ENCODE measurements at places on chromosomes 4 and X.

- DNase-seq: no peak
Measured at GRCh38 chrX:87064502-87064901, 453.1 kb upstream of the KLHL4 start.

- peak; percentile 48 for DNase-seq
Measured at GRCh38 chr4:108690738-108691137, 40.3 kb downstream of the OSTC start.

GRCh38 chrX:10484683-10485247, 135.6 kb downstream of the MID1 start:
- peak; percentile 34 for DNase-seq

DNA sequence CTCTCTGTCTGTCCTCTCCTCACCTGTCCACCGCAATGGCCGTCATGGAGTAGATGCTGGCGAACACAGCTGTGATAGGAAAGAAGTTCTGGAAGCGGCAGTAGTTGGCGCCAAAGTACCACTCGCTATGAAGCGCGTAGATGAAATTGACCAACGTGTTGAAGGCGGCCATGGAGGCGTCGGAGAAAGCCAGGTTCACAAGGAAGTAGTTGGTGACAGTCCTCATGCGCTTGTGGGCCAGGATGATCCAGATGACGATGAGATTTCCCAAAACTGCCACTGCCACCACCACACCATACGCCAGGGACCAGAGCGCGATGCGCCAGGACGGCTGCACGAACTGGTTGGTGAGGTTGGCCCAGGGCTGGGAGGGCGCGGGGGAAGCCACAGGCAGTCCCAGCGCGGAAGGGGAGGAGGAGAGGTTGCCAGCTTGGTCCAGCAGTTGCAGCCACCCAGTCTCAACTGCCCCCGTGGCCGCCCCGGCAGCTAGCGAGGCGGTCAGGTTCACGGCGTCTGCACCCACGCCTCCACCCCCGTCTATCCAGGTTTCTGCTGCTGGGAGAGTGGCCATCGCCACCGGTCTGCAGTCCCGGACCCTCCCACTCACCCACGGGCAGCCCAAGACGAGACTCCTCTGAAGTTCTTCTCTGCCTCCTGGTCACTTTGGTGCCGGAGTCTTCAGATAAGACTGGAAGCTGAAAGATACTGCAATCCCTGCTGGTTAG, 518 bp downstream of the TACR3 start:
- DNase-seq: no peak

GRCh38 chr4:117941611-117942010, 92.7 kb upstream of the NDST3 start:
- DNase-seq: no peak

- DNase-seq: no peak
Measured at GRCh38 chr4:121150486-121150885, 13.6 kb downstream of the TNIP3 start.

DNA sequence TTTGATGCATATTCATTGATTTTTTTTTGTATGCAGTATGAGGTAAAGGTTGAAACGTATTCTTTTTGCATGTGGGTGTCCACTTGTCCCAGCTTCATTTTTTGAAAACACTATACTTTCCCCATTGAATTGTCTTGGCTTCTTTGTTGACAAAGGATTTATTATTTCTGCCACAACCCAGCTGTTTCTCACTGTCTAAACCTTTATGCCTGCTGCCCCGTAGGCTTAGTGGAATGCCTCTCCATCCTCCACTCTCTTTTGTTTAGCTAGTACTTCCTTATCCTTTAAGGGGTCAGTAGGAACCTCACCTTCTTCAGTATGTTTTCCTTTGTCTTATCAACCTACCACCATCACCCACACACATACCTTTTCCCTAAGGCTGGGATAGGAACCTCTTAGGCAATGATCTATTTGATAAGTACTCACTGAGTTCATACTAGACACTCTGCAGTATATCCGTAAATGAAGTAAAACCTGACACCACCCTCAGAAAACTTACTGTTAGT, 8.5 kb downstream of the FMR1 start:
- no peak for DNase-seq

DNA sequence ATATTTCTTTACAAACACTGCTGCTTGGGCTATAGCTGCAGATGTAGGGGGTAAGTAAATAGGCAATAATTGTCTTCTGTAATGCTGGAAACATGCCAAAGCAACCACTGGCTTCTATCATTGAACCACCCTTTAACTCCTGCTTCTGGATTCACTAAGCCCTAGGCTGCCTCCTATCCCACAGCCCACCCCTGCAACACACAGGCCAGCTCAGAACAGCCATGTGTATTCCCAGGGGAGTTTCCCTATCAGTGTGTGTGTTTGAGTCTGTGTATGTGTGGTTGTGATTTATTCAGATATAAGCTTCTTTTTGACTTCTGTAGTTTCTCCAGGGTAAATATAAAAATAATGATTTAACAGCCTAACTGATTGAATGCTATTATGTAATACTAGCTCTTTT, 291.3 kb downstream of the PCDH10 start:
- DNase-seq: no peak

DNA sequence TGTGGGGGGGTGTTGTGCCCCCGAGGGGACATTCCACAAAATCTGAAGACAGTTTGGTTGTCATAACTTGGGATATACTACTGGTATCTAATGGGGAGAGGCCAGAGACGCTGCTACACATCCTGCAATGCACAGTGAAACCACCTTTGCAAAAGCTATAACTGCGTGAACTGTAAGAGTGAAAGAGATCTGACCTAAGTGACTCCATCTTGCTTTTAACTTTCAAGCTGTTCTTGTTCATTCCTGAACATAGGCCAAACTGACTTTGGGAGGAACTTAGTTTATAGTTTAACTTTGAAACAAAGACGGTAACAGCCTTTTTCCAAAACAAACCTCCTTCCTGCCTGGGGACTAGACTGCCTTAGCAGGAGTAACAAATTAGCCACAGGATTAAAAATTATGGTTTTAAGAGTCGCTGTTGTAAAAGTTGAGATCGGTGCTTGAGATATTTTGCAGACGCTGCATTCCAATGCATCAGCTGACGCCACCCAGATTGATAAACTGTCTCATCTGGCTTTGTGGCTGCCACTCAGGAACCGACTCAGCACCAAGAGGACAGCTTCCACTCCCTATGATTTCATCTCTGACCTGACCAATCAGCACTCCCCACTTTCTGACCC, 70.9 kb downstream of the ATXN3L start:
- no peak for DNase-seq

DNA sequence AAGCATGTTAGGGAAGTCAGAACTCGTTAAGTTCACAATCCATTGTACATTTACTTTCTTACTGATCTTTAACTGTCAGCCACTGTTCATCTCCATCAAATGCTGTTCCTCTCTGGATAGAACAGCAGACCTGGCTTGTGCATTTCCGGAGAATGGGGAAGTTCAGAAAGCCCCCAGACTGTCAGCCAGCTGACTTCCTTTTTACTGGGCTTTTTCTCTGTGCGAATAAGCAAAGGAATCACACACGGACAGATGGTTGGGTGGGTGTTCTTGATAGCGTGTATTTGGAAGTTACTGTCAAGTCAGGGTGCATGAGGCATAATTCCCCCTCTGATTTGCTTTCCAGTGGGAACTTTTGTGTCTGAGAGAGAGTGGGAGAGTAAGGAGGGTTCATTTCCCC, 56.8 kb downstream of the TSPAN7 start:
- DNase-seq: no peak

- DNase-seq: no peak
Measured at GRCh38 chr4:98583265-98583664, 75.1 kb downstream of the TSPAN5 start.

- no peak for DNase-seq
Measured at GRCh38 chr4:46385946-46386345, 4.0 kb downstream of the GABRA2 start.

- no peak for DNase-seq
Measured at GRCh38 chrX:40331762-40332161, 234.0 kb upstream of the BCOR start.

DNA sequence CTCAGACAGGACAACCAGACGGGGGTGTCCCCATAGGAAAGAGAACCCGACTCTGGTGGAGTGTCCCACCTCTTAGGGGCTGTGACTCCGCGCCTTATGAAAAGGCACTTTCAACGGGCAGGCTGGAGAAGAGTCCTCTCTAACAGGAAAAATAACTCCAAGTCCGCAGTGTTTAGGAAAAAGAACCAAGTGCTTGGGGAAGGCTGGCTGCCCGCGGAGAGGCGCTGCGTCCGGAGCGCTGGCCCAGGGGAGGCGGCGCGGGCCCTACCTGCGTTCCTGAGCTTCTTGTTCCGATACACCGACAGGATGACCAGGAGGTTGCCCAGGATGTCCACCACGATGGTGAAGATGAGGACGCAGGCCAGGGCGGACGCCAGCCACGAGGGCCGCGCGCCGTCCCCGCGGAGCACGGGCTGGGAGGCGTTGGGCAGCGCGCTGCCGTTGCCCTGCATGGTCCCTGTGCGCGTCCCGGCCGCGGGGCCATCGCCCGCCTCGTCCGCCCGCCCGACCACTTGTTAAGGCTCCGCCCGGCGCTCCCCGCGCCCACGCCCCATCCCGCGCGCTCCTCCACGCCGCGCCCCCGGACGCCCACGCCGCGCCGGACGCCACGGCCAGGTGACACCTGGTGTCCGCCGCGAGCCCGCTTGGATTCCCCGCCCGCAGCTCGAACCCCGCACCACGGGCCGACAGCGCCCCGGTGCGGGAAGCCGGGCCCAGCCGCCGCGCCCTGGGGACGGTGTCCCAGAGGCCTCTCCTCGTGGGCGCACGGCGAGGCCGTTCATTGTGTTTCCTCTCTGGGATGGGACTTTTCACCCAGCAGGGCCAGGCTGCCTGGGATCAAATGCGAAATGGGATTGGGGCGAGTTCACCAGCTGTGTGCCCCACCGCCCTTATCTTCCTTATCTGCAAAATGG, at the start of gene MTNR1A:
MTNR1A (minus strand) TSS at position 654 of the 914 bp plus-strand sequence; CDS start at position 452, 202 bp downstream.
- peak; percentile 13 for DNase-seq

- DNase-seq: no peak
Measured at GRCh38 chrX:1389993-1390285, 2.0 kb downstream of the SLC25A6 start.

GRCh38 chrX:119252716-119253115, 16.6 kb downstream of the PGRMC1 start:
- no peak for DNase-seq

DNA sequence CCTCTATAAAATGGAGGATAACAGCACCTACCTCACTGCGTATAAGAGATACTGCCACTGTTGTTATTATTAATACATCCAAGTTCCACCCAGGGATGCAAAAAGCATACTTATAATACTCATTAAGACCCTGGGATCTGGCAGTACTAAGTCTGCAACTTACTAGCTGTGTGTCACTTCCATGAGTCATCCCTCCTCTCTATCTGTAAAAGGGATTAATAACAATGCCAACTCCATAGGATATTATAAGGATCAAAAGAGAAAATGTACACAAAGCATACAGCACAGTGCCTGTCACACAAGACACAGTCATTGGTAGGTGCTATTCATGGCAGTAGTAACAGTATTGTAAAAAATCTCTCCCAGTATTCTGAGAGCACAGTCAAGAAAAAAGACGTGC, 216.7 kb downstream of the HS6ST2 start:
- peak; percentile 2 for DNase-seq

DNA sequence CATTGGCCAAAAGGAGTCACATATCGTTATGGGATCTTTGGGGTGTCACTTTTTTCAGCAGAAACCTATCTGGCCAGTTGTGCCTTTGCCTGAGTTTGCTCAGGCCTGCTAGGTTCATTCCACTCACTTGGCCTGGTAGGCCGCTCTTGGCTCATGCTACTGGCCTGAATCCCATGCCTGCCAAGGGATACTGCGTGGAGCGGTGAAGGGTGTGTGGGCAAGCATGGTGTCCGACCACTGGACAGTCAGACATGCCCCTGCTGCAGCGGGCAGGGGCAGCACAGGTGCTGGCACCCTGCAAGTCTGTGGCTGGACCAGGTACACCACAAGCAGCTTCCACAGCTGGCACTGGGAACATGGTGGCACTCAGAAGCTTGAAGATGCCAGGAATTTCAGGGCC, 11.3 kb upstream of the PPM1K start:
- DNase-seq: no peak

- no peak for DNase-seq
Measured at GRCh38 chr4:144336633-144337032, 196.1 kb upstream of the GYPA start.

DNA sequence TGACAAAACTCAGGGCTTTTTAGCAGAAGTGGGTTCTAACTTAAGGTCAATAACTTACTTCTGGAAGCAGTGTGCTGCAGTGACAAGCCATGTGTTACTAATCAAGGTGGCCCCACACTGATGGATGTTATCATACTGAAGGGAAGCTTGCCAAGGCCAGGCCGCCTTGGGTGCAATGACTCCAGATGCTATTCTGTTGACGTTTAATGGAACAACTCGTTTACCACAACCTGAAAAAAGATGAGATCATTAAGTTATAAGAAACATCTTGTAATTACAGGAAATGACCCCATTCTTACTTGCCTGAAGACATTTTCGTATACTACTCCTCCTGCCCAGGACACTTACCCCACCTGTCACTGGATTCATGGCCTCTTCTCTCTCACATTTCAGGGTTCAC, 38.9 kb upstream of the TMPRSS11D start:
- DNase-seq: no peak

- no peak for DNase-seq
Measured at GRCh38 chrX:150566734-150567182, 1.7 kb upstream of the MTM1 start.

GRCh38 chr4:88575186-88575585, 17.1 kb upstream of the HERC3 start:
- no peak for DNase-seq

DNA sequence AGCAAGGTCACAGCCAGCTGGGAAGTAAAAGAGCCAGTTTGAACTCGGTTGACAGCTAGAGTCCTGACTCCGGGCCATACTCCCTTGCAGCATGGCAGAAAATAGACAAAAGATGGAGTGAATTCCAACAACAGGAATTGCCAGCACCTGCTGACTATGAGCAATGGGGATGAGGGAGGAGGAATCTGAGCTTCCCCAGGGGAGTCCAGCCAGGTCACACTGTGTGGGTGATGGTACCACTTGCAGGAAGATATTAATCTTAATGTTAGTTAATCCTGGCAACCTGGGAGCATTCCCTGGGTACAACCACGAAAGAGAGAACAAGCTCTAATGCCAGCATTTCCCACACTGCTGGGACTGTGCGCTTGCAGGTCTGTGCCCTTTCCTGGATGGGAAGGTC, 48.1 kb upstream of the S100G start:
- DNase-seq: no peak

- DNase-seq: peak; percentile 10
Measured at GRCh38 chrX:17597327-17597726, 140.0 kb upstream of the SCML1 start.

DNA sequence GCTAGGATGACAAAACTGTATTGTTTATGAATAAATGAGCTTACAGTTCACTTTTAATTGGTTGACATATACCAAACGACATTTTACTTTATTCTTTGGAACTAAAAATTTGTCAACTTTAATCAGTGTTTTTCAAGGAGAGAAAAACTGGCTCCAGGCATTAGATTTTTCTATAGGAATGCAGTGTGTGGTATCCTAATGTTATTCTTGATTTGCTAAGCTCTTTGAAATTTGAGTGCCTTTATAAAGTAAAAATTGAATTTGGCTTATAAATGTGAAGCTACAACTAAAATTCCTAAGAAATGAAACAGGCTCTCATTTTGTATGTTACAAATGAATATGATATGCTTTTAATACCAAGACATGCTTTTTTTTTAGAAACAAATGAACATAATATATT, 442.2 kb upstream of the TRAM1L1 start:
- no peak for DNase-seq
